T-helper 9 cell (primary cell): ENCODE measurements at places on chromosomes 5 and 9.

GRCh38 chr5:79692596-79692995 lies 3.0 kb downstream of the CMYA5 start:
- no peak for DNase-seq

GRCh38 chr5:149567226-149567625 lies 14.1 kb upstream of the ARHGEF37 start:
- DNase-seq = no peak

GRCh38 chr9:95009459-95009858 lies 283.0 kb downstream of the AOPEP start:
- DNase-seq = no peak

GRCh38 chr5:28165096-28165495 lies 1126.7 kb upstream of the CDH9 start:
- no peak for DNase-seq

DNA sequence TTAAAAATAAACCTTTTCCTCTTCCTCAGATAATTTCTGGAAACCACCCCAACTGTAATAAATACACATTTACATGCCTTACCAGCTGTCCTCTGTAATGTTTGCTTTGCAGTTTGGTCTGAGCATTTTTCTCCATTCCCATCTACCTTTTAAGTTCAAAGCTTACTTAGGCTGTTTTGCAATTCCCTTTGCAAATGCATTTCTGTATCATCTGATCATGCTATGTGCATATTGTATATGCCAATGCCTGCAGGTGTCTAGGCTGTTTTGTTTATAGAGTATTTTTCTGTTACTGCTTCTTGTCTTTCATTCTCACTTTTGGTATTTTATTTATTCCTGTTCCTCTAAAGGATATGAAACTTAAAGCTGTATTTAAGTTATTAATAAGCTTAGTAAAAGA lies 86.3 kb downstream of the SLC44A1 start:
- DNase-seq = no peak

DNA sequence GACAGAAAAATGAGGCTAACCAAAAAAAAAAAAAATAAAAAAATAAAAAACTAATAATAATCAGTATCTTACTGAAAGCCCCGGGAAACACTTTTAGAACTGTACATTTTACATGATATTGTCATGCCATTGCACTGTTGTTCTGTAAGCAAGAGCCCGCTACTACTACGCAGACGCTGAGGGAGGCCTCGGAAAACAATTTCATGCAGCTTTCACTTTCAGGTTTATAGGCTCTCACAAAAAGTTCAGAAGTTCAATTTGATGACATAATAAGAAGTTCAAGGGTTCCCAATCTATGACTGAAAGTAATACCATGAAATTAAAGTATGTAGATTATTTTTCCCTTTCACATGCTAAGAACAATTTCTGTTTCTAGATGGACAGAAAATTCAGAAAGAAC lies 318.3 kb upstream of the ITGA1 start:
- no peak for DNase-seq

DNA sequence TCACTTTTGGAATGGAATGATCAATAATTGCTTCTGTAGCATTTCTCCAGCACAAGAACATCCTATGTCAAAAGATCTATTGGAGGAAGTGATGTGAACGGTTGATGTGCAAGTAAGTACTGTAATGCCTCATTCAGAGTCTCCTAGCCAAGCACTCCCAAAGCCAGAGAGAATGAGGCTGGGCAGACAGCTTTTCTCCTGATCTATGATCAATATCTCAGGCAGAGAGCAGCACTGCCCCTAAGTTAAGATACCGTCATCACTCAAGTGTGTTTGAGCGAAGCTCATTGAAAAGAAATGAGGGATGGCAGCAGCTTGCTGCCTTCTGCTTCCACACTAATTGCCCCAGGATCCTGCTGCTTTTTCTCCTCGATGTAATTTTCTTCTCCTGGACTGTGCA lies 324.1 kb upstream of the GRAMD2B start:
- DNase-seq = no peak

GRCh38 chr5:139805545-139805944 lies 9.9 kb downstream of the PSD2 start:
- no peak for DNase-seq

DNA sequence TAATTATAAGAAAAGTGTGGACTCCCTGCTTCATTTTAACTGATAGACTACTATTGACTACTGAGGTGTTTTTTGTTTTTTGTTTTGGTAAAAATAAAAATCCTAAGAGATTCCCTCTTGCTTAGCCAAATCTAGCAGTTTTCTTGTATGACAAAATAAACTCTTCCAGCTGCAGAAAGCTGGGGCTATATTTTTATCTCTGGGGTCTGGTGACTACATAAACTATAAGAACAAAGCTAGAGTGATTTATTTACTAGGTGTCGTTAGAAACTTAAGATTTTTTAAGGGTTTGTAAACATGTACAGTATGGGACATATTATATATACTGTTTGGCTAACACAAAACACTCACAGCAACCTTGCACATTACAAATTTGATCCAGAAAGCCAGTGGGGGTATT lies 467.4 kb upstream of the MPDZ start:
- DNase-seq = no peak

- no peak for DNase-seq
These were observed 4.1 kb downstream of the IRF1 start for GRCh38 chr5:132486318-132487094.

DNA sequence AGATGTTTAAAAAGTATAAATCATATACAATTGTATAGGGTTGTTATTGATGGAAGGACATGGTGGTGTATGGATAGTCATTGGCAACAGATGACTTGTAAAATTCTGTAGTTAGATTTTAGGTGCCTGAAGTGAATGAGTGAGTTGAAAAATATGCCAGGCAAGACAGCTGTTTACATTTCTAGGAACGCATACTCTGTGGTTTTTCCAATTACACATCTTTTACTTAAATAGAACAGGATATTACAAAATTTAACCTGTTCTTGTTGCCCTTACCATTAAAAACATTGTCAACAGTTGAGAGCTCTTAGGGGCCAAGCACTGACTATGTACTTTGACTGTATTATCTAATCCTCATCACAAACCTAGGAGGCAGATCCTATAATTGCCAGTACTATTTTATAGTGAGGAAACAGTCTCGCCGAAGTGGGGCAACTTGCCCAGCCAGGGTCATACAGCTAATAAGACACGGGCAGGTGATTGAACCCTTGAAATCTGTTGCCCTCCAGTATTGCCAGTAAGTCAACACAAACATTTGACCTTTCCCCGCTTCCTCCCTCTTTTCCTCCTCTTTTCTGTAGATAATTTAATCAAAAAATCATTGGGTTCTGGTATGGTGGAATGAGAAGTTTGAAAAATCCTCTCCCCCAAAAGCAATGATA lies 88.6 kb downstream of the MACROH2A1 start:
- DNase-seq = no peak

GRCh38 chr9:130912932-130913598 lies 16.5 kb upstream of the QRFP start:
- no peak for DNase-seq

DNA sequence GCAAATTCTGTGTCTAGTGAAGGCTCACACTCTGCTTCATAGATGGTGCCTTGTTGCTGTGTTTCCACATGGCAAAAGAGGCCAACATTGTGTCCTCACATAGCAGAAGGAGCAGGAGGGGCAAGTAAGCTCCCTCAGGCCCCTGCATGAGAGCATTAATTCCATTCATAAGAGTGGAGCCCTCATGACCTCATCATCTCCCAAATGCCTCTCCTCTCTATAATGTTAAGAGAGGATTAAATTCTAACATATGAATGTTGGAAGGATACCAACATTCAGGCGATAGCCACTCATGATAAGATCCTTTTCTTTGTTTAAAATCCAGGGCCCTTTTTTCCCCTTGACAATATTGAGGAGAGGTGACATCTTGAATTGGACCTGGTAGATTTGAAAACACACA lies 35.2 kb upstream of the PAM start:
- DNase-seq = no peak

- DNase-seq = no peak
These were observed 63.5 kb upstream of the KLF9 start for GRCh38 chr9:70477907-70478480.

- DNase-seq = no peak
These were observed 135.3 kb downstream of the CETN3 start for GRCh38 chr5:90274216-90274615.

- no peak for DNase-seq
These were observed 435.3 kb upstream of the TNC start for GRCh38 chr9:115553060-115553773.

DNA sequence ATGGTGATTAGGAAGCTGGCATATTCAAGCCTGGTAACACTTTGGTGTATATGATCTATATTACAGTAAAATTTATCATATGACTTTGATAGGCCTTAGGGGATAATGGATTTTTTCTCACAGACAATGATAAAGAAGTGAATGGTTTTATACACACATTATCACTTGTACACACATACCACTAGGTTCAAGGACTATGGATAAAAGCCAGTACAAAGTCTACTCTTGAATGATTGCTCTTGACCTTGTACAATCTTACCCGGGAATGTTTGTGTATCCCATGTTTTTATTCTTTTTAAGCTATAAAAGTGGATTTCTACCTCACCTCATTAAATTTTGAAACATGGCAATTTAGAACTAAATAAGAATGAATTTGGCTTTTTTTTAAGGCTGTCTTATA lies 414.5 kb upstream of the ADAMTSL1 start:
- no peak for DNase-seq

DNA sequence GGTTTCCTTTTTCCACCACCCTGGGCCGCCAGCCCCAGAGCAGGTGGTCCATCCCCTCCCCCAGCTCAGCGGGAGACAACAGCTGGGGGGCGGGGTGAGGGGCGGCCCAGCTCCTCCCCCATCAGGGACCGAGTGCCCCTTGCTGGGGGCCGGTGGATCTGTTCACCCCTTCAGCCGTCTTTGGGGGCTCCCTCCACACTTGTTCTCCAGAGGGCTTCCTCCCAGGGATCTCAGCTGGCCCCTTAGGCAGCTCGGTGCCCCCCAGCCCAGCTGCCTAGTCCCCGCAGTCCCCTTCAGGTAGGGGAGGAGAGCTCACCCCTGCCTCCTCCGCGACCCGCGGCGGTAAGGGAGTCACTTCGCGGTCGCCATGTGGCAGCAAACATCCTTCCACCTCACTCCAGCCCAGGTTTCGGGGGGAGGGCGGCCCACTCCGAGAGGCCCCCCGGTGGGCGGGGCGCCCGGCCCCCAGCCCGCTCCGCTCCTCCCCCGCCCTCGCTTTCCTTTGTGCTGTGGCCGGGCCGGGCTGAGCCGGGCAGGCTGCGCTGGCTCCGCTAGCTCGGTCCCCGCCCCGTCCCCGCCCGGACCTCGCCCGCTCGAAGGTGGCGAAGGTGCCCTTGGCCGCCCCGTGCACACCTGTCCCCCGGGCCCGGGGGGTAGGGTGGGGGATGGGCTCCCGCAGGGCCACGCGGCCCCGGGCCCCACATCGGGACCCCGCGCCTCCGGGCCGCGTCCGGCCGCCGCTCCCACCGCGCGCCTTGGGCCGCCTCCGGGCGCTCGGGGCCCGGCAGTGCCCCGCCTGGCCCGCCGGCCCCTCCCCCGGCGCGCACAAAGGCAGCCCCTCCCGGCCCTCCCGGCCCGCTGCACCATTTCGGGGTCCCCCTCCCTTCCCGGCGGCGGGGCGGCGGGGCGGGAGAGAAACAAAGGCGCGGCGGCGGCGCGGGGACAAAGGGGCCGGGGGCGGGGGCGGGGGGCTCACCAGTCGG lies 683 bp downstream of the DBN1 start:
- no peak for DNase-seq

GRCh38 chr5:93721071-93721470 lies 20.3 kb downstream of the POU5F2 start:
- DNase-seq = no peak

GRCh38 chr9:113005777-113006176 lies 6.2 kb downstream of the ZNF883 start:
- DNase-seq = no peak

DNA sequence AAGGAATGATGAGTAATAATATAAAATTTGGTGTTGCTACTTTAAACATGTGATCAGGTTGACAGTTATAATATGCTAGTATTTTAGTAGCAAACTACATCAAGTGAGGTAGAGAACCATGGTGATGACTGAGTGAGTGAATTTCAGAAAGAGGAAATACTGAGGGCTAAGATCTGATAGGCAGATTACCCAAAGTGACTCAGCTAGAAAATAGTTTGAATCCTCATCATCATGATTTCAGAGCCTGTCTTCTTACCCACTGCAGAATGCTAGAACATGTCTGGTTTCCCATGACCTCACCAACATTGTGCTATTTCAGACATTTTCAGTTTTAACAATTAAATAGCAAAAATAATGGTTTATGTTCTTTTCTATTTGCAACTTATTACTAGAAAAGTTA lies 602.1 kb downstream of the TAF11L14 start:
- DNase-seq = no peak

DNA sequence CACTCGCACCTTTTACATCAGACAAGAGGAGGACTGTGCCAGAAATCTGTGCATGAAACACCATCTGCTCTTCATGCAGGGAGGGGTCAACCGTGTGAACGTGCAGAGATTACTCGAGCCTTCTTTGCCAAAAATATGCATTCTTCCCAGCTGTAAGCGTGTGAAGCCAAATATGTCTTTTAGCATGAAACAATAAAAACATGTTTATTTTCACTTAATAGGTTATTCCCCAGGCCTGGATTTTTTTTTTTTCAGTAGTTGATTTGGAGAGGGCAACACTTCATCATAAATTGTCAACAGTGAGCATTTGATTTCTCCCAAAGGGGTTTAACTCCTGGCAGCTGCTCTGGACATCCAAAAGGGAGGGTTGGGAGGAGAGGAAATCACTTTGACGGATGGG lies 23.8 kb downstream of the PLAC8L1 start:
- DNase-seq = no peak

- no peak for DNase-seq
These were observed 75.8 kb downstream of the MAP1B start for GRCh38 chr5:72183101-72183520.

- DNase-seq = no peak
These were observed 227.8 kb downstream of the SEMA5A start for GRCh38 chr5:9318031-9318430.

DNA sequence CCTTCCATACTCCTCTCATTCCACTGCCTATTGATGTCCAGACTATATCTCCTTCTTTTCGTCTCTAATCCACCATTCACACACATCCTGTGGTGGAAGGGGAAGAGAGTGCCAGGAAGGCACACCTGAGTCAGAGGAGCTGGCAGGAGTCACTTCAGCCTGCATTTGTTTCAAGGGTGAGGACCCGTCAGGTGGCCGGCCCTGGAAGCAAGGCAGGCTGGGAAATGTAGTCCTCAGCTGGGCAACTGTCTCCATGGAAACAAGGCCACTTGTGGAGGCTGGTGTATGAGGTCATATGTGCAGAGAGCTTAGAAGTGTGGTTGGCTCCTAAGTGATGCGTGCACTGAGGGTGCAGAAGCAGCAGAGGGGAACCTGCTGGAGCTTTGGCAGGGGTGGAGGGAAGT lies 278.4 kb downstream of the NSG2 start:
- DNase-seq = no peak
